ENCODE measurements at places on chromosomes 12 and 14.
A peak's percentile ranks its signal among the peaks of the same experiment; 100 is the strongest.

GRCh38 chr14:67019796-67020195, 169.4 kb upstream of the GARIN2 start:
- DNase-seq: no peak

DNA sequence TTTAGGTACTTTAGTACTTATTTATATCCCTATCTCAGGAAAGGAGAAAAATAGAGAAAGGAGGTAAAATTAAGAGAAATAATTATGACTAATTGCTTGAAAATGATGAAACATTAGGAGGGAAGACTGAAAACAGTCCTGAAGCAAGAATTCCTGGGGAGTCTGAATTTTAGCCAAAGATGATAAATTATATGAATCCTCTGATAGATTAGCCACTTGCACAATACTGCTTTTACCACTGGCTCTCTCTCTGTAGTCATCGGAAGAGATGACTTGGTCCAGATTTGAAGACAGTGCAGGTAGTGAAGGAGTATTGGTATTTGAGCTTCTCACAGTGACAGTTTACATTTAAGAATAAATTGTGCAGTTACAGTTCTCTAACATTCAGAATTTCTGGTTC, 83.8 kb upstream of the CLEC14A start:
- DNase-seq: no peak

DNA sequence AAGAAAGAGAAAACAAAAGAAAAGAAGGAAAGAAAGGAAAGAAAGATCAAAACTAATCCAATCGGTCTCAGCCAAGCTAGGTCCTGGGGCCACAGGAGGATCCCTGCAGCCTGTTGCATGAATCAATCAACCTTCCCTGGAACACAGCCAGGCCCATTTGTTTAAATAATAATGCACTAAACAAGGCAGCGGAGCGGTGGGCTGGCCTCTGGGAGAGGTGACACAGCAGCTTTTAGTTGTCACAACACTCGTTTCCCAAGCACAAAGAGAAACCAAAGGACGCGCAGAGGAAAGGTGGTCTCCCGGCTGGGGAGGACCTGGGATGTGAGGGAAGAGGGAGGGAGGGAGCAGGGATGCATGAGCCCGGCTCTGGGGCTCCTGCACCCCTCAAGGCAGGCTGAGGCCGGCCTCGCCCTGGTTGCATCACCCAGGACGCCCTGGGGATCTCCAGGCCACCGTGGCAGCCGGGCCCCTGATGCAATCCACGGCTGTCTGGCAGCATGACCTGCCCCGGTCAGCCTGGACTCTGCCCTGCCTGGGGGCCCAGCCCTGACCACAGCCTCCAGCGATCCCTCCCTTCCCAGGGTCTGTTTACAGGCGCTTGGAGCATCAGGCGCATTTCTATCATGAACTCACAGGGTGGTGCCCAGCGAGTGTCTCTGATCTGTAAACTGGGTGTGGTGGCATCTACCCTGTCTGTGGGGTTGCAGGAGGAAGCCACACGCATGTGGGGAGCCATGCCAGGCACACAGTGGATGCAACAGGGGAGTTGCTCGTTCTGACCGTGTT, 32.5 kb downstream of the MMP17 start:
- DNase-seq: no peak

DNA sequence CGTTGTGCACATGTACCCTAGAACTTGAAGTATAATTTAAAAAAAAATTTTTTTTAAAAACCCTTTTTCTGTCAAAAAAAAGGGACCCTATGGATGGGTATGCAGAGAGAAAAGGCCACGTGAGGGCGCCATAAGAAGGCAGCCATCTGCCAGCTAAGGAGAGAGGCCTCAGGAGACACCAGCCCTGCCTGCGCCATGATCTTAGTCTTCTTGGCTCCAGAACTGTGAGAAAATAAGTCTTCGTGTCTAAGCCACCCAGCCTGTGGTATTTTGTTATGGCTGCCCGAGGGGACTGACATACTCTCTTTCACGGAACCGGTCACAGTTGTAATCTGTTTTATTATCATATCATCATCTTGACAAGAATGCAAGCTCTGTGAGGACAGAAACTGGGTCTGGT, 174.8 kb downstream of the EFCAB11 start:
- no peak for DNase-seq

DNA sequence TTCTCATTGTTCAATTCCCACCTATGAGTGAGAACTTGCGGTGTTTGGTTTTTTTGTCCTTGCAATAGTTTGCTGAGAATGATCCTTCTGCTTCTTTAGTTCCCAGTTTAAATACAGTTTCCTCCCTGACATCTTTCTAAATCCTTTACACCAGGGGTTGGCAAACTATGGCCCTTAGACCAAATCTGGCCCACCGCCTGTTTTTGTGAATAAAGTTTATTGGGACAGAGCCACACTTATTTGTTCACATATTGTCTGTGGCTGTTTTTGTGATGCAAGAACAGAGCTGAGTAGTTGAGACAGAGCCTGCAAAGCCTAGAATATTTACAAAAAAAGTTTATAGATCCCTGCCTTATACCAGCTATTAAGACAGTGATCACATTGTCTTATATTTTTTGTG, 53.7 kb downstream of the SERPINA10 start:
- no peak for DNase-seq

- no peak for DNase-seq
Measured at GRCh38 chr12:63098851-63099250, 52.1 kb downstream of the AVPR1A start.

DNA sequence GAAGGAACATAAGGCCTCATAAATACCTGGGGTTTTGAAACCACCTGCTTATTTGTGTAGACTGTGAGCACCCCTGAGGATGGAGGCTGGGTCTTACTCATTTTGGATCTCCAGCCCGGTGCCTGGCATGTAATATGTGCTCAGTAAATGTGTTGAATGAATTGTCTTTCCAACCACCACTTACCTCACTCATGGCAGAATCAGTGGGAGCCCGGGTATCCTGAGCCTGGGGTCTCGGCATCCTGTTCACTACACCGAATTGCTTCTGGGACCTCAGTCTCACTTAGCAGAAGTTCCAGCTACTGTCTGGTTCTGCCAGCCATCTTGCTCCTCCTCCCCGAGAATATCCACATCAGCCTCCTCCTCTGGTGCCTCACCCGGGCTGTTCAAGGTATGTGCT, 43.0 kb upstream of the CCND2 start:
- no peak for DNase-seq

DNA sequence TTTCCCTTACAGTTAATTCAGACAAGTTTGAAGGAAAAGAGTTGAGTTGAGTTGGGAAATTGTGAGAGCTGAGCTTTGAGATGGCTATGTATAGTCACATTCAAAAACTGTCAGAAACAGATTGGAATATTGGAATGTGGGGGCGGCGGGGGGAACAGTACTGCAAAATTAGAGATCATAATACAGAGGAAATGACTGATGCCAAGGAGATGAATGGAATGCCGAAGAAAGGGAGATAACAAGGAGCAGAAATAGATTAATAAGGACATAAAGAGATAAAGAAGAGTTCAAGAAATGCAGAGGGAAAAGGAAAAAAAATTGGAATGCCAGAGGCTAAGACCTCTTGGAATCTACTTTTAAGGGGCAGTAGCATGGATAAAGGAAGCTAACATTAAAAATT, 3.2 kb upstream of the OR4K5 start:
- DNase-seq: no peak

GRCh38 chr14:59018978-59019377, 169.5 kb upstream of the DAAM1 start:
- DNase-seq: no peak

DNA sequence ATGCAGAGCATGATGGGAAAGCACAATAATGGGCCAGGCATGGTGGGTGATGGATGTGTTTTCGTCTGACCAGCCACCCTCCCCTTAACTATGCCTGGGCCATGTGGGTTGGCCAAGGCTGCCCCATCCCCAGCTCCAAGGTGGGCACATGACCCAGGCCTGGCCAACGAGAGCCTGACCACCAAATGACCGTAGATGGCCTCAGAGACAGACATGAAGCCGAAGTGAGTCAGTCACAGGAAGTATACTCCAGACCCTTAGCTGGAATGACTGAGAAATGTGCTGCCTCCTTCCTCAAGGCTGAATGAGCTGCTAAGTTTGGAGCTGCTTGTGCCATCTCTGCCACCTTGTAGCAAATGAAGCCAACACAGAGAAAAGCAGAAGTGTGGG, 233.6 kb downstream of the BCL11B start:
- DNase-seq: no peak

DNA sequence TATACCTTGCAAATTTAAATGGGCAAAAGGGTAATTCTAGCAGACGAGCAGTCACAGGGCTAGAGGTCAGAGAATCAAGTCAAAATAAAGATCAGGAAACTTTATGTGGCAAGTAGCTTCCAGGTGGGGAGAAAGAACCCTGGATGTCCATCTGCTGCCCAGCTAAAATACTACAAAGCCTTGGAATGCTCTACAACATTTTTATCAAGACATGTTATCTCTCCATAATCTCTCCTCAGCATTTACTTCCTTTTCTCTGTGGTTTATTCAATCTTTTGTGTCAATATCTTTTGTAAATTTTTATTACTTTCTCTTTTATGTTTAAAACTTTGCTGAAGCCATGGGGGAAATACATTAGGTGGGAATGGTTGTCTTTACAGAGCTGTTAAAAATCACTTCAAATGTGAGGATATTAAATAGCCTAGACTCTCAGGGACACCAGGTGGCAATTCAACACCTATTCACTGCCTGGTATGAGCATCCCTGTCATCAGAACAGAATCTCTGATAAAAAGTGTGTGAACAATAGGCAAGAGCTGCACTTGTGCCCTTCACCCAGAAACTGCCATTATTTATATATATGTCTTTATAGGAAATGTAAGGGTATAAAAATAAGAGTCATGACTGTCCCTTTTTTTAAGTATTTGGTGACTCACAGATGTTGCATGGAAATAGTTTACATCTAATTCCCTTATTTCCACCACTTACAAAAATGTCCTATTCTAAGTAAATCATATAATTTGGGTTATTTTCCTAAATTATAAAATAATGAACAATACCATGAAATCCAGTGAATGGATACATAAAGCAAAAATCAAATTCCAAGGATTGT, 152.9 kb downstream of the EPS8 start:
- no peak for DNase-seq

- no peak for DNase-seq
Measured at GRCh38 chr12:110270125-110270962, 10.7 kb upstream of the ATP2A2 start.

GRCh38 chr14:55206175-55206693, 14.8 kb upstream of the DLGAP5 start:
- DNase-seq: no peak

DNA sequence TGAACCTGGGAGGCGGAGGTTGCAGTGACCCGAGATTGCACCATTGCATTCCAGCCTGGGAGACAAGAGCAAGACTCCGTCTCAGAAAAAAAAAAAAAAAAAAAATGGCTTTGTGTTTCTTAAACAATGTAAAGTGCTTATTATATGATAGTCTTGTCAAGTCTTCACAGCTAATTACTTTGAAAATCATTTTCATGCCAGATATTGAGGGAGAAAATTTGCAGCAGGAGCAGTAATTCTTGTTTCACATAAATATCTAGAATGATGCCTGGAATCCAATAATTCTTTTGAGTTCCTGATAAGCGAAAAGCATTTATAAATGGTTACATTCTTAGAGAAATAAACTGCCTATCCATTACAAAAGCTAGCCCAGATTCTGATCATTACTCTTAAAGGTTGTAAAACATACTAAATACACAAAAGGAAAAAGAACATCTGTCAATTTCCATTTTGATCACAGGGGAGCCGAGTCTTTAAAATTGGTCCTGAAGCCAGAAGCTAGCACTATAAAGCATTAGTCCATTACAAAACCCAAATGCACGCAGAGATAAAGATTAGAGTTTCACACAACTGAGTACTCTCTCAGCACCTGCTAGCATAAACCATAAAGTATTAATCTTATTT, 50.3 kb downstream of the IFT81 start:
- no peak for DNase-seq

DNA sequence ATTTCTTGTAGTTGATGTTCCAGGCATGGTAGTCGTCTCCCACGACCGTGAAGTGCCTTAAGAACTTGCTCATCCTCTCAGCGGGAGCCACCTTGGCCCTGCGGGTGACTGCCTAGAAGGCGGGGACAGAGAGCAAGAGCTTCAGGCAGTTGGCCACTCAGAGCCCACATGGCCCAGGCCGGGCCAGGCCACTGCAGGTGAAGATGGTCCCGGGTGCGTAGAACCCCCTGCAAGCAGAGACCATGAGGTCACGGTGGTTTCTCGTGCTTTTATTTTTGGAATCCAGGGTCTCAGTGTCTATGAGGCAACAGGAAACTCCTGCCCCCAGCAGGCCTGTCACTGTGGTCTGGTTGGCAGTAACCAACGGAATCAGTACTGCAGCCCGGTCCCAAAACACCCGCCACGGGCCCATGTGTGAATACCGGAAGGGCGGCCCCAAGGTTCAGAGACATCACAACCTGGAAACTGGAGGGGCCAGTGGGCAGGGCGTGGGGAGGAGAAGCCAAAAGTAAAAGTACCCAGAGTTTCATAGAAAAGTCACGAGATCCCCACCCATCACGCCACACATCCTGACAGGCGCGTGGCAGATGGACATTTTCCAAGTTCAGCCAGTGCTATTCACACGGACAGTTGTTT, 27.5 kb downstream of the HVCN1 start:
- peak; percentile 49 for DNase-seq

DNA sequence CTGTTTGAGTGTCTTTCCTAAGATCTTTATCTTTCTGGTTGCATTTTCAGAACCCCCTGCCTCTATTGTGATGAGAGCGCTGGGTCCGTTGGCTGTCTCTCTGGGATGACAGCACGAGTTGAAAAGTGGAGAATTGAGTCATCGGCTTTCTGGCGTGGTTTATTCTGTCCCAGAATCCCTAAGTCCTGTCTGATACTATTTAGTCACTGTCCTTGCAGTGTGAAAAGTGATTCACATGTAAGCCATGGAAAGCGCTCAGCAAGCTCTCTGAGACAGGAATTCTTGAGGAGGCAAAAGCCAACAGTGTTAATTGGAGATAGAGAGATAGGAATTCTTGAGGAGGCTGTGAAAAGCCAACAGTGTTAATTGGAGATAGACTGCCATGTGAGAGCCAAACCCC, 121.7 kb downstream of the CHST11 start:
- no peak for DNase-seq

DNA sequence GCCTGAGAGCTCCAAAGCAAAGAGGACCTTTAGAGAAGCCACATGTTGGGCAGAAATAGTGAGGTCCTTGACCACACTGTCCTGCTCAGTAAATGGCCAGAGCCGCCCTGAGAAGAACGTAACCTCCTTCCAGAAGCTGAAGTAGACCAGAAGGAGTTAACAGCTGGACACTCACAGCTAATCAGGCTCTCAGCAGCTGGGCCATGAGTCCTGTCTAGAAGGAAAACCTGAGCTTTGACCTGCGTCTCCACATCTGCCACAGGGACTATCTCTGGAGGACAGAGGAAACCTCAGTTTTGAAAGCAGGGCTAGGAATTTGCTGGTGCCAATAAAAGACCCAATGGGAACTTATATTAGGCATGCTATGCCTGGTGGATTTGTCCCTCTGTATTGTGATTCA, 12.3 kb upstream of the DHRS4 start:
- no peak for DNase-seq

DNA sequence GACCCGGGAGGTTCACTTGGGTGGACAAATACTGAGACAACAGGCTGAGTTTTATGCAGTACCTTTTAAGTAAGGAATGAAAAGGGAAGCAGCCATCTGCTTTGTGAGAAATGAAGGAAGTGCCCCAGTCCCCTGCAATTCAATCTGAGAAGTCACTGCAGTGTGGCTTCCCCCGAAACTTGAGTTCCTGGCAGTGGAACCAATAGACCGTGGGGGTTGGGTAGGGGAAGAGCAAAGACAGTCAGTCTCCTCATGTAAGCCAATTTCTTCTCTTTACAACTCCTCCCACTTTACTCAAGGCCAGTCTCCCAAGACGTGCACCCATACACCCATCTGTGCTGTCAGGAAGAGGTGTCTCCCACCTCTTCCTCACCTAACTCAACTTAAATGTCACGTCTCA, 206.5 kb downstream of the BCAT1 start:
- DNase-seq: no peak

- DNase-seq: no peak
Measured at GRCh38 chr12:11130999-11131398, 3.4 kb downstream of the TAS2R30 start.
